ENCODE measurements at places on chromosomes 2 and 18.
A peak's percentile ranks its signal among the peaks of the same experiment; 100 is the strongest.

GRCh38 chr2:237935740-237936452, 30.9 kb upstream of the UBE2F start:
- DNase-seq: no peak

- DNase-seq: no peak
Observed at GRCh38 chr2:15527074-15527739, 33.9 kb downstream of the NBAS start.

- no peak for DNase-seq
Observed at GRCh38 chr2:212186166-212186565, 352.4 kb downstream of the ERBB4 start.

GRCh38 chr2:177352441-177353186, 40.0 kb upstream of the AGPS start:
- no peak for DNase-seq

DNA sequence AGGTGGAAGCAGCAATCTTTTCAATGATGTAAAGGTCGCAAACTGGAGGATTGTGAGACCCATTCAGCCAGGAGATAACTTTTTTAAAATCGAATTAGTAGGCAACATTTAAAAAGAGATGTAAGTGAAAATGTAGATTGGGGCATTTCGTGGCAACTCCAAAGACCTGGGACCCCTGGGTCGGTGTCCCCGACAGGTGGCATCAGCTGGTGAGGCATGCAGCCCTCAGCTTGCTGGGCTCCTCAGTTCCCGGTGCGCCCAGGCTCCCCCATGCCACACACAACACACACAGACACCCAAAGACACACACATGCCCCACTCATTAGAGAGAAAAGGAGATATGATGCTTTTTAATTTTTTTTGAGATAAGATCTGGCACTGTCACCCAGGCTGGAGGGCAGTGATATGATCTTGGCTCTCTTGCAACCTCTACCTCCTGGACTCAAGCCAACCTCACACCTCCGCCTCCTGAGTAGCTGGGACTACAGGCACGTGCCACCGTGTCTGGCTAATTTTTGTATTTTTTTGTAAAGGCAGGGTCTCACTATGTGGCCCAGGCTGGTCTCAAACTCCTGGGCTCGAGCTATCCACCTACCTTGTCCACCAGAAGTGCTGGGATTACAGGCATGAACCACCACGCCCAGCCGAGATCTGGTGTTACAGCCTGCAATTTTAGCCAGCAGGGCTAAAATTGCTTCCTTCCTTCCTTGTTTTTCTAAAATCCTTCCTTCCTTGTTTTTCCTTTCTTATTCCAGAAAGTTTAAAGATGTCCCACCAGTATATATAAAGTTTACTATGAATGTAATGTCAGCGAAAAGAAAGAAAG, 122.6 kb upstream of the EPAS1 start:
- DNase-seq: no peak

- no peak for DNase-seq
Observed at GRCh38 chr2:204479557-204479956, 65.7 kb upstream of the PARD3B start.

DNA sequence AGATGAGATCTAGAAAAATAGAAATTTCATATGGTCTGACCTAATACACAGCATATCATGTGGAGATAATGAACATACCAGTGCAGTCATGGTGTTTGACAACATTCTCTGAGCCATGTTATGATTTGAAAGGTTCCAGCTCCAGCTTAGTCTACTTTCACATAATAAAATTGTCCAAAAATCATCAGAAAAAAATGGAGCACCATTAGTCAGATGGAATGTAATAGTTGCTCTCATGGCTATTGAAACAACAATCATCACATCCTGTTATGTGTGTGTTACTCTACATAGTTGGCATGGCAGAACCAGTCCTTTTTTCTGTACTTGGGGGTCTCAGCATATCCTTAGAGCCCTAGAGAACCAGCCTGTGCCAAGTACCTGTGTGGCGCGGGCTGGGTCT, 678.9 kb upstream of the FANCL start:
- DNase-seq: no peak

- peak; percentile 35 for DNase-seq
Observed at GRCh38 chr2:159185401-159186130, 100.9 kb downstream of the WDSUB1 start.

- no peak for DNase-seq
Observed at GRCh38 chr2:109175350-109175678, 46.3 kb downstream of the SH3RF3 start.

GRCh38 chr18:63342206-63342605, 22.6 kb upstream of the BCL2 start:
- peak; percentile 36 for DNase-seq

- DNase-seq: no peak
Observed at GRCh38 chr2:9961013-9961412, 9.5 kb downstream of the GRHL1 start.

- DNase-seq: no peak
Observed at GRCh38 chr18:38243291-38243690, 677.7 kb upstream of the CELF4 start.

GRCh38 chr2:112141626-112142007, 3.4 kb downstream of the FBLN7 start:
- DNase-seq: no peak

DNA sequence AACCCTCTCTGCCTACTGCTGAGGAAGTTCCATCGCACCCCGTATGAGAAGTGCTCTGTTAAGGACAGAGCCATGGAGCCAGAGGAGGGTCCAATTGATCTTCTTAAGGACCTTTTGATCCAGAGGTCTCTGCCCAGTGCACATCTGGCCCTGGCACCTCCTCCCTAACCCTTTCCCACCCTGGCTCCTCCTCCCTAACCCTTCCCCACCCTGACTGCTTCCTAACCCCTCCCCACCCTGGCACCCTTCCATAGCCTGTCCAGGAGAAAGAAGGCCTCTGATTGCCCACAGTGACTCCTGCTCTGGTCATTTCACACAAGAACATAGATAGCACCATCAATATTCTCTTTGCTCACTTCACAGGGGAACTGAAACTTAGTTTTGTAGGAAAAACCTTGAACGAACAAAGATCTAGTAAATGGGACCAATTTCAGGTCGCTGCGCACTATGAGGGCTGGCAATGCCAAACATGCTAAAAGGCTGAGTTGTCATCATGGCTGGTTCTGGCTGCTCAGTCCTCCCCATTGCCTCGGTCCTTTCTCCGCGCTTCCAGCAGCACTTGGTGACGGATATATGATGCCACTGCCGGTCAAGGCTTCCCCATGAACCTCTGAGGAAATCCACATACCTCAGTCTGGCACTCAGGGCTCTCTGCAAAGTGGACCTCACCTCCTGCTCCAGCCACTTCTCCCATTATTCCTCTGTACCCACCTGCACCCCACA, 49.2 kb downstream of the PKDCC start:
- DNase-seq: no peak

- DNase-seq: peak; percentile 10
Observed at GRCh38 chr2:6845312-6845711, 20.4 kb downstream of the CMPK2 start.

GRCh38 chr2:36886664-36887063, 79.7 kb downstream of the STRN start:
- DNase-seq: no peak

- DNase-seq: no peak
Observed at GRCh38 chr2:197238043-197238365, 72.6 kb downstream of the ANKRD44 start.

DNA sequence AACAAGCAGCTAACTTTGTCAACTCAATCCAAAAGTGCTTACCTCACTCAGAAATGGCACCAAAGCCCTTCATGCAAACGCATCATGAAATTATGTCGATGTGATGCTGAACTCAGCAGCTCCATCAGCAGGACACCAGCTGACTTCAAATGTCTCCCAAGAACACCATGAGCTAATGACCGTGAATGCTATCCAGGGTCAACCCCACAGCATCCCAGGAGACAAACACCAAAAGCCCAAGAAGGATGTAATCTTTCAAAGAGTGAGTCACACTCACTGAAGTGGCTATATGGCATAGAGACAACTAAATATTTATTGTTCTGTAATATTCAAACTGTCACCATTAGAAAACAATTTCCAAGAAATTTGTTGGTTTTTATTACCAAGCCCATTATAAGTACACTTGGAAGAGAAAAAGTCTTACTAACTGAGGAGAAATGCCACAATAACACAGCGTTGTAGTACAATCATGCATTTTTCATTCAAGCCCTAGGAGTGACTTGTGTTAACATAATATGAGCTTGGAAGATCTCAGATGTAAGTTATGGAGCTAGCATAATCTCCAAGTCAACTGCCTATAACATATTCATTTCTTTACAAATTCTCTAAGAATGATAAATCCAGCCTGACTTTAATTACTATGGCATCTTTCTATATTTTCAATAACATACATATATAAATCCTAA, 165.0 kb upstream of the CCDC68 start:
- peak; percentile 76 for DNase-seq

- peak; percentile 42 for DNase-seq
Observed at GRCh38 chr2:168499500-168499899, 43.4 kb downstream of the CERS6 start.

DNA sequence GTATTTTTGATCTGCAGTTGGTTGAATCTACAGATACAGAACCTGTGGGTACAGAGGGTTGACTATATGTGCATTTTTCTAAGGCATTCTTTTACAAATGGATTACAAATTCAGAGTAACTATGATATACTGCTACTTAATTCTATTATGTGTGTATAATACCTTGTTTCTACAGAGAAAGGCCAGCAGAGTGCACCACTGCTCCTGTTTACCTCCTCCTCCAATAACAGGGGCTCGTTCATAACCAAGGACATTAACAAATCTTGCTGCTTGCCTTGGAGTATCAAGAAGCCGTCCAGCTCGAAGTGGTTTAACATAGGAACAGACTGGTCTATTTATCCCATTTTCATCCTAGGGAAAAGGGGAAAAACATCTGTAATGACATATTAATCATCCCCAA, 16.4 kb downstream of the CEP76 start:
- DNase-seq: peak; percentile 18

GRCh38 chr18:80181642-80182461, 65.5 kb downstream of the PARD6G start:
- DNase-seq: peak; percentile 15

DNA sequence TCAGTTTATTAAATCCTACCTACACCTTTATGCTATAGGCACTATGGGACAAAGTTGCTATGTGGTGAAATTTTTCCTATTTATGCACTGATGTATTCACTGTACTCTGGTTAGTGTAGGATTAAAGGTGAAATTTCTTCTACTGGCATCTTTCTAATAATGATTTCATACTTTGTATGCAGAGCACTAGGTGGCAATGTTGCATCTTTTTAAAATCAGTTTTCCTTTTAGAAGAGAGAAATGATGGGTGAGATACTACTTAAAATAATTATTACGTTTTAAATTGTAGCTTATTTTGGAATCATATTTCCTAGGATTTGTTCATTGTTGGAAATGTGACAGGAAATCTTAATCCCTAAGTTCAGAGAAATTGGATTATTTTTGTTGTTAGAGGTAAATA, 150.9 kb downstream of the CD8B2 start:
- DNase-seq: peak; percentile 5
